ENCODE measurements at places on chromosomes 5 and 9.

DNA sequence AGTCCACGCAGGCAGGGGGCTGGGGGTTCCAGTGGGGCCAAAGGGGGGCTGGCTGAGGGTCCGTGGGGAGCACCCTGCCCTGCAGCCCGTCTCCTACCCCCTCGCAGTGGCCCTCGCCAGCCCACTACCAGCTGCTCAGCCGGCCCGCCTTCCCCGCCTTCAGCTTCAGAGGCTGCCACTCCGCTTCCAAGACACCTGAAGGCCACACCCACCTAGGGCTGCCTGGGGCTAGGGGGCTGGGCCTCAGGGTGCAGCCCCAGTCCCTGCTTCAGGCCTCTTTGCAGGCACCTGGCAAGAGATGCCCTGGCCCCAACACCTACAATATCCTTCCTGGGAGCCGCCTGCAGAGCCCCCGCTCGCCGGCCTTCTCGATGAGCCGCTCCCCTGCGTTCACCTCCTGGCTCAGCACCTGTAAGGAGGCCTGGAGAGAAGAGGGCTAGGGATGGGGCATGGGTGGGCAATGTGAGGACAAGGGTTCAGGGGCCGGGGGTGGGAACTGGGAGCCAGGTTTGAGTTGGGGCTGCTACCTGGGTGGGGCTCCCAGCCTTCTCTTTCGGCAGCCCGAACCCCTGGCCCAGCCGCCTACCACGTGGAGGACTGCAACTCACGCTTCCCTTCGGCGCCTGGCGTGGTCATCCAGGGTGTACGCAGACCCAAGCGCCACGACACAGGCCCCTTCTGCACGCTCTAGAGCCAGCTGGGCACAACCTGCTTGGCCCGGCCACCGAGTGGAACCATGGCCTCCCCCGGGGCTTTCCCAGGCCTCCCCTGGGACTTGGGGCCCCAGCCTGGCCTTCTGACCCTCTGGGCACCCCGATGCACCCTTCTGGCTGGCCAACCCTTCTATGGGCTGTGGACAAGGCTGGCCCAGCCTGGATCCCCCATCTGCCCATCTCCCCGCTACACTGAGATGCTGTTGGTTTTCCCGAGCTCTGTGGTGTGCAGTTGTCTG, 1.7 kb downstream of the STPG3 start:
- no peak for DNase-seq

GRCh38 chr5:130111746-130112145, 207.5 kb downstream of the CHSY3 start:
- no peak for DNase-seq

DNA sequence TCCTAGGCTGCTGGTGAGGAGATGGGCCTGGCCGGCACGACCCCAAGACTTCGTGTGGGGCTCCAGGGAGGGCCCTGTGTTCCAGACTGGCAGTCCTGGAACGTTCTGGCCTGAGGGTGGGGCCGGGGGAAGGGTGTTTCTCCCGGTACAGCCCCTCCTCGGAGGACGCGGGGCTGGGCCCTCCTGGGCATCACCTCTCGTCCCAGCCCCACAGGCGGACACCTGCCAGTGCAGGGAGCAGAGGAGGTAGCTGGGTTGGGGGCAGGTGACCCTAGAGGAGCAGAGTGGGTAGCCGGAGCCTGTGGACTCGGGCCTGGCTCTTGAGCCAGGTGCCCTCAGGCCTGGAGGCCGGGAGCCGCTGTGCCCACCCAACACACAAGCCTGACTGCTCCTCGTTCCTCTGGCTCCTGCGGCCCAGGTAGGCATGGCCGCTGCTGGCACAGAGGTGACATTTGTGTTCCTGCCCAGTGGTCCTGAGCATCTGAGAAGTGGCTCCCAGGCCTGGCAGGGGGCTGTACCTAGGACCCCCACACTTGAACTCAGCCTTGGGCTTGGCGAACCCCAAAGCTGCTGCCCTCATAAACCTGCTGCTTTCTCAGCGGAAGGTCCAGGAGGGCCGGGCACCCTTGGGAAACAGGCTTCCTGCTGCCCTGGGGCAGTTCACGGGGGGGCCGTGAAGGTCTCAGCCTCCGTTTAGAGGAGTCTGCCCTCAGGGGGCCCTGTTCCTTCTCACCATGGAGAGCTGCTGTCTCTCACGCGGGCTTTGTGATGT, 817 bp downstream of the SLC6A19 start:
- no peak for DNase-seq

DNA sequence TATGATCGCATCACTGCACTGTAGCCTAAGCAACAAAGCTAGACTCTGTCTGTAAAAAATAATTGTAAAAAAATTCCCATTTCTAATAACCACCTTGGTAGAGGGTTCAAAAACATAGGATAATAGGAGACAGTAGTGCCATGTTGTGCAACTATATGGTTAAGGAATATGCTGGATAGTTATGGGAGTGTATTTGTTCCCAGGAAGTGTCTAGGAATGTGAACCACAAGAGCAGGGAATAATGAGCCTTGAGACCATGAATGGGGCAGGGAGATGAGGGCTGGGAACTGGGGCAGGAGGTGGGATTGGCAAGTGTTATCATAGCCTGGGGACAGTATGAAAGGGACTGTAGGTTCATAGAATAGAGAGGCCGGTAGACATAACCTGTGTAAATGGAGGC, 50.4 kb downstream of the RUSC2 start:
- DNase-seq: no peak

DNA sequence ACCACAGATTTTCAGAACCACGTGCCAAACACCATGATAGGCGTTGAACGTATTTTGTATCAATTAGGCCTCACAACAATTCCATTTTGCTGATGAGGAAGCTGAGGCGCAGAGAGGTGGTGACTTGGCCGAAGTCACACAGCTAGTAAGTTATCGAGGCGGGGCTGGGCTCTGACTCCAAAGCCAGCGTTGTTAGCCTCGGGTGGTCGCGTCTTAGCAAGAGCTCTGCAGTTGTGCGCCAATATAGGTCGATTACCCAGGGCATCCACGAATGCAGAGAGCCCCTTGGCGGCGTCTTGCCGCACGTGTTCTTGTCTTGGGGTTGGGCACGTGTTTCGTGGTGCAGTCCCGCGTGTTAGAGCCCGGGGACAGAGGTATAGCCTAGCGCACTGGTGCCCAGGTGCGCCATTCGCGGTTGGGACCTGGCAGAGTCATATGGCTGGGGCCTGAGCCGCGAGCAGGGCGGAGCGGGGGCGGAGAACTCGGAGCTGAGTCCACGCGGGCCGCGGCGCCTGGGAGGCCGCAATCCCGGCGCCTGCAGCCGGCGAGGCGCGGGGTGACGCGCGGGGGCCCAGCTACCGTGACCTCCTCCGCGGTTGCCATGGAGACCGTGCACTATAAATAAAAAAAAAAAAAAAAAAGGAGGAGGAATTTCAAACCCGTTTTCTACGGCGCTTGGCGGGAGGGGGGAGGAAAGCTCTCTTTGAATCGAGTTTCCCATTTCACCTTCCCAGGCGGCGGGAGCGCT, 62.3 kb downstream of the CXXC5 start:
- DNase-seq: no peak

- DNase-seq: no peak
Measured at GRCh38 chr5:96563816-96564215, 98.4 kb upstream of the CAST start.

GRCh38 chr9:110021891-110022290, 186.1 kb downstream of the C9orf152 start:
- no peak for DNase-seq

Measured in bone marrow (tissue), 2 donors.